ENCODE measurements at places on chromosomes 13 and 19. TPM values are rescaled to one million over a fixed set of nuclear protein-coding genes. Genes with fewer than 3 reads are reported as not detected.

Gene ZNF581
- 16.6 TPM for polyA plus RNA-seq

Gene ZNF90
- polyA plus RNA-seq, result 1.0 TPM

Gene CYP2A7
- 0.20 TPM for polyA plus RNA-seq

Gene C19orf47
- polyA plus RNA-seq, result 13.8 TPM

Gene ADGRE3
- 0.07 TPM for polyA plus RNA-seq

Gene ZNF587
- polyA plus RNA-seq, result 19.5 TPM

Gene SYT3
- 0.09 TPM for polyA plus RNA-seq

Gene DPF1
- 0.08 TPM for polyA plus RNA-seq

Gene CACNG6
- not detected for polyA plus RNA-seq

Gene SLITRK5
- polyA plus RNA-seq, result 0.02 TPM

Gene TMEM221
- 0.20 TPM for polyA plus RNA-seq

Gene NCAN
- 0.01 TPM for polyA plus RNA-seq

Gene ELAVL3
- not detected for polyA plus RNA-seq

Gene LRP3
- polyA plus RNA-seq, result 4.1 TPM

Gene DHRS12
- polyA plus RNA-seq, result 9.5 TPM

Gene EFNA2
- polyA plus RNA-seq, result 0.18 TPM

Gene PCSK4
- polyA plus RNA-seq, result 1.9 TPM

Gene CEACAM6
- 120 TPM for polyA plus RNA-seq

Gene FBN3
- 0.02 TPM for polyA plus RNA-seq

Gene LRRC4B
- polyA plus RNA-seq, result 0.92 TPM

Gene RAP2A
- 7.4 TPM for polyA plus RNA-seq

Gene FPR1
- 0.49 TPM for polyA plus RNA-seq

Gene TNNT1
- polyA plus RNA-seq, result 6.1 TPM

Gene ZDHHC20
- polyA plus RNA-seq, result 27.9 TPM

Gene SIGLEC12
- polyA plus RNA-seq, result 0.04 TPM

Gene ZNF681
- 1.4 TPM for polyA plus RNA-seq

Gene LACC1
- 5.0 TPM for polyA plus RNA-seq

Gene IL17D
- polyA plus RNA-seq, result 0.61 TPM

Gene VSTM1
- polyA plus RNA-seq, result not detected

Gene DAPK3
- 42.4 TPM for polyA plus RNA-seq

Gene LILRB5
- polyA plus RNA-seq, result 0.92 TPM

Gene PPP1R13L
- polyA plus RNA-seq, result 233 TPM

Gene STAP2
- polyA plus RNA-seq, result 99.2 TPM

Gene CEACAM7
- 59.6 TPM for polyA plus RNA-seq
